Vagina (tissue), 2 donors: ENCODE measurements at places on chromosomes 5 and 9.
A peak's percentile ranks its signal among the peaks of the same experiment; 100 is the strongest.

- DNase-seq = no peak
These were observed 63.3 kb downstream of the FYB1 start for GRCh38 chr5:39156082-39156481.

- DNase-seq = no peak
These were observed 143.2 kb downstream of the PSAT1 start for GRCh38 chr9:78439866-78440830.

GRCh38 chr5:65326922-65327321 is 154.8 kb downstream of the ADAMTS6 start:
- no peak for DNase-seq

- peak; percentile 13 for DNase-seq
These were observed 95.5 kb downstream of the PAX5 start for GRCh38 chr9:36938617-36939016.
